NCI-H446 (cell line): ENCODE measurements at places on chromosomes 1 and 21.

- no peak for DNase-seq
Observed at GRCh38 chr1:171640225-171640624, 12.3 kb downstream of the MYOC start.

DNA sequence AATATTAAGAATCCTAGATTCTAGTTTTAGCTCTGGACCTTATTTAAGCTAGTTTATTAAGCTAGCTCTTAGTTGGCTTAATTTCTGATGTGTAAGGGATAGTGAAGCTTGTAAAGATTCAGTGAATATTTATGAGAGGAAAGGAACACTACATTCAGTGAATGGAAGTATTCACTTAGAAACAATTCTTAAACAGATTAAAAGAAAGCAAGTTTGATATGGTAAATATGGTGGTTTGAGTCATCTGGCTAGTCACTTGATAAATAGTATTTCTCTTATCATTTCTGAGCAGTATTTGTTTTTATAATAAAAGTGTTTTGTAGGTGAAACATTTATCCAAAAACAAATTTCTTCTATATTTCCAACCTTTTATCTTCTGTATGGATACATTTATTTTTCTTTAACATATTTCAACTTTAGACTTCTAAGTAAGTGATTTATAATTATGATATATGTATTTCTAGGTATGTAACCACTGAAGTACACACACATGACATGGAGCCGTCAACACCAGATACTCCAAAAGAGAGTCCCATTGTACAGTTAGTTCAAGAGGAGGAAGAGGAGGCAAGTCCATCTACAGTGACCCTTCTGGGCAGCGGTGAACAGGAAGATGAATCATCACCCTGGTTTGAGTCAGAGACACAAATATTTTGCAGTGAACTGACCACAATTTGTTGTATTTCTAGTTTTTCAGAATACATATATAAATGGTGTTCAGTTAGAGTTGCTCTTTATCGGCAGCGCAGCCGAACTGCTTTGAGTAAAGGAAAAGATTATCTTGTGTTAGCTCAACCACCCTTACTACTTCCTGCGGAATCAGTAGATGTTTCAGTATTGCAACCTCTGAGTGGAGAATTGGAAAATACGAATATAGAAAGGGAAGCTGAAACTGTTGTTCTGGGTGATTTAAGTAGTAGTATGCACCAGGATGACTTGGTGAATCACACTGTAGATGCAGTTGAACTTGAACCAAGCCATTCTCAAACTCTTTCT, 55.6 kb downstream of the SUCO start:
- no peak for DNase-seq

- DNase-seq: no peak
Observed at GRCh38 chr1:50913954-50914353, 46.1 kb downstream of the FAF1 start.

- DNase-seq: no peak
Observed at GRCh38 chr1:37930246-37931101, 16.4 kb downstream of the INPP5B start.

DNA sequence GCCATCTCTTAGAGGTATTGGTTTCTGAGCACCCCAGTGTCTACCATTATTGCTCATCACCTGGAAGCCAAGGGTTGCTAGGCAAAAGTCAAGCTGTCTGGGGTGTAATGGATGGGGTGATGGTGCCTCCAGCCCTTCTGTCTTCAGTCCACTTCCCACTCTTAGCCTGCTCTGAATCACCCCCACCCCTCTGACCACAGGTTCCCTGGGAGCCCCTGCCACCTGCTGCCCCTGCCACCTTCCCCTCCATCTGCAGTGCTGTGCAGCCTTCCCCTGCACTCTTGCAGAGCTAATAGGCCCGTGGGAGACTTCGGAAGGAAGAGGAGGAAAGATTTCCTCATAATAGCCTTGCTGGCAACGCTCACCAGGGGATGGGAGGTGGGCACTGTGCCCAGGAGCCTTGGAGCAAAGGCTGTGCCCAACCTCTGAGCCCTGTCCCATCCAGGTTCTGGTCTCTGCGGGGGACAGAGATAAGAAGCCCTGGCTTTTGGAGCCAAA, 35.5 kb downstream of the CAPN2 start:
- peak; percentile 54 for DNase-seq

DNA sequence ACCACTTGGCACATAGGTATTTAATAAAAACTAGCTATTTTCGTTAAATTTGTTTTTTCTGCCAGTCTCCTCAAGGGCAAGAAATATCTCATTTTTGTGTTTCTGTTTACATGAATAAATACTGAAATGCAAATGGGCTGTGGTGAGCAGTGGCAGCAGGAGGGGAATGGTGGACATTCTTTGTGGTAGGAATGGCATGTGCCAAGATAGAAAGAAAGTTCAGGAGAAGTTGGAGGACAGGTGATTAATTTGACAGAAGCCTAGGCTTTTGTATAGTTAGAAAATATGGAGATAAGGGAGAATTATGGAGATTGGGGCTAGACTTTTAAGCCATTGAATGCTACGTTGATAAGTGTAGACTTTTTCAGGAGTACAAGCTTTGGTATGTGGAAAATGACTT, 8.6 kb downstream of the RAP1A start:
- no peak for DNase-seq

- DNase-seq: peak; percentile 58
Observed at GRCh38 chr1:109181085-109181806, 32.5 kb upstream of the SARS1 start.

- no peak for DNase-seq
Observed at GRCh38 chr1:114126261-114127095, 27.2 kb downstream of the SYT6 start.

DNA sequence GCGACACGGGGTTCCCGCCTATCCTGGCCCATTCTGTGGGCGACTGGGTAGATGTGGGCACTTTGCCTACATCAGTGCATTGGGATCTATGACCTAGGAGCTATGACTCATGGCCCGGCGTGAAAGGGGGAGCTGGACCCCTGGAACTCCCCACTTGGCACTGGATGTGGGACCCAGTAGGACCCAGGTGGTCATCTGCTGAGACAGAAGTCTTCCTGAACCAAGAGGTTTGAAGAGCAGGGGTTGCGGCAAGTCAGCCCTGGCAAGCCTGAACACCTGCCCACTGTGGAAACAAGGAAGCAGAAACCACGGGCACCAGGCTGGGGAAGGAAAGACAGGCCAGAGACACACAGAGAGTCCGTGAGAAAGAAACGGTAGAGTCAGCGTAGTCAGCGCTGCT, 656.7 kb downstream of the AJAP1 start:
- DNase-seq: no peak

DNA sequence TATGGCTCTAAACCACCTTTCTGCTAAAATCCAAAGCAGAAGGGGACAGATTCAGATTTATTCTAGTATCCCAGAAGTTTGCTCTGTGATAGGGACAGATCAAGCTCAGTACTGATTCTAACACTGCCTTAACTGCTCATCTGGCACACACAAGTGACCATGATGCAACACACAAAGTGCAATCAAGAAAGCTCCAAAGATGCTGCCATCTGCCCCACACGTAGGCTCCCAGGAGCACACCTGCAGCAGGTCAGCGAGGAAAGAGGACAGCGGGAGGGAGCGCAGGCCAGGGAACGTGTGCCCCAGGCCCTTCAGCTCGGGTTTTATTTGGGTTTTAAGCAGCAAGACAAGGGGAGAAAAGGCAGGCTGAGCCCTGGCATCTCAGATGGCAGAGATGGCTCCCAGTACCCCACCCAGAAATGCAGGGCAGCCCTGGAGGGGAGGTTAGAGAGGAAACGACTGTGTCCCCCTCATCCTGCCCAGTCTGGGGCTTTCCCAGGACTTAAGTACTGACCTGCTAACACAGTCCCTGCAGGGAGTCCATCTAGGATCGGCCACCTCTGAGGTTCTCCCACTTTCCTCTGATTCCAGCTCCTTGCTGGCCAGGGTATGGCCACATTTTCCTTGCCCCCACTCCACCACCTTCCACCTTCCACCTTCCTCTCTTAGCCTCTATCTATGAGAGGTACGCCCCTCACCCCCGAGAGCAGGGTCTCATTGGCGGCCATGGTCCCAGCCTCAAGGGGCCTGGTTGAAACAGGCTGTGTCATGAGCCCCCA, 1.2 kb downstream of the TRIM11 start:
- no peak for DNase-seq

- no peak for DNase-seq
Observed at GRCh38 chr1:31984419-31985347, 29.0 kb upstream of the KHDRBS1 start.

DNA sequence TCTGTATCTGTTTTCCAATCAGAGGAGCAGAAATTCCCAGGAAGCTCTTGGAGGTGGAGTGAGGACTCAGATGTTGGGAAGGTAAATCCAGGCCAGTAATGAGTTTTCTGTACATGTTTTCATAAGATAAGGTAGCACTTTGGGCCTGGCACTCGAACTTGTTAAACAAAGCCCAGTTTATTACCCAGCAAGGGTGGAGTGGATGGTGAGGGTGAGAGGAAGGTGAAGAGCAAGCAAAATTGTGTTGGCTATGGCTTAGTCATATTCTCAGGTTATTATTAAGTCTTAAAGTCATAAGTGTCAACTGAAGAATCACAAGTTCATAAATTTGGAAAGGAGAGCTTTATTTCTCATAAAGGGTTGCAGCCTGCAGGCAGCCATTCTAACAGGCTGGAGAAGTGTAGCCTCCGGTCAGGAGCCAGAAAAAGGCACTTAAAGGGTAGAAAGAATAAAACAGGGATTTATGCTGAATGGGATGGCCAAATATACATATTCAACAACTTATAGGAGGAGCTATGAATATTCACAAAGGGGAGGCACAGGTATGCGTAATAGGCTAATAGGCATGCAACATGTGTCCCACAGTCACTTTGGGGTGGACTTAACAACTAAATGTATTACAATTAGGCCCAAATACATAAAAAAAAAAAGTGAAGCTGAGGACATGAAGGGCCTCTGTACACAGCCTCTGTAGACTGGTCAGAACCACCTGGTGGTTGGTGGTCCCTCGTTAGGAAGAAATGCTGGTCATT, 523.9 kb downstream of the LMO4 start:
- no peak for DNase-seq

DNA sequence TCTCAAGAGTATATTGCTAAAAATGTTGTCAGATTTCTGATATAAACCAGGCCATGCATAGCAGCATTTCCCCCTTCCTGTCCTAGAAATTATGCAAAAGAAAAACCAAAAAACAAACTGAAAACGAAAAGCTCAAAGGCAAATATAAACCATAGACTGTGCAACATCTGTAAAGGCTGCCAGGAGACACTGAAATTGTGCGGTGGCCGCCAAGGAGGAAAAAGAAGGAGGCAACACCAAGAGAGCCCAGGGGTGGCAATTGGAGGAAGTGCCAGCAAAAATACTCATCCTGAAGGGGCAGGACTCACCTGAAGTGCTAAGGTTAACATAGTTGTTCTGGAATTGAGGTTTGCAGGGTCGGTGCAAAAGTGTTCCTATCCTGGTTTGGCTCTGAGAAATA, 92.0 kb downstream of the RWDD3 start:
- DNase-seq: no peak

DNA sequence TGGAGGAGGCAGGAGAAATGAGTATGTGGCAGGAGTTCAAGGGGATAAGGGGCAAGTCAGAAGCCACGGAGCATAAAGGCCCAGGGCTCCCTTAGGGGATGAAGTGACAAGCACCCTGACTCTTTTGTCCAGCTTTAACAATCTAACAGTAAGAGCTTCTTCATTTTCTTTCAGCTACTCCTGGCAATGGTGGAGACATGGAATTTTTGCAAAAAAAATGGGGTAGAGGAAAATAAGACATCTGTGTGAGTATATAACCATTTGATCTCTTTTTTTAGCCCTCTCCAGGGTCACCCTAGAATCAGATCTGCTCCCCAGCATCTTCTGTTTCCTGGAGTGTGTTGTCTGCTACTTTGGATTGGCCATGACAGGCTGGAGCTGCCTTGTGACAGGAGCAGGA, 47.1 kb downstream of the ZNF697 start:
- no peak for DNase-seq

DNA sequence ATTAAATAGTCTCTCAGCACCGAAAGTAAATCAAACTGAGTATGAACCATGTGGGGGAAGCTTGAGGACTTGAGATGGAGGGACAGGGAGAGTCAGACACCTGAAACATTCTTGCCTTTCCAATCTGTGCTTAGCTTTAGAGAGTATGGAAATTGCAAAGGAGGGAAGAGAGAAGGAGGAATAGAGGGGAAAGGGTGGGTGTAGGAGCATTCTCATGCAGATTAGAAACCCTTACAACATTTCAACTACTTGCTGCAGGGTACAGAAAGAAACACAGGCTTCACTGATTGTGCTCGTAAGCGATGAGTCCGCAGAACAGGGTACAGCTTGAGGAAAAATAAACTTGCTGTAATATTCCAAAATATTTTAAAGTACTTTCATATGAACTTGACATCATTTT, 73.8 kb downstream of the NIBAN1 start:
- no peak for DNase-seq

DNA sequence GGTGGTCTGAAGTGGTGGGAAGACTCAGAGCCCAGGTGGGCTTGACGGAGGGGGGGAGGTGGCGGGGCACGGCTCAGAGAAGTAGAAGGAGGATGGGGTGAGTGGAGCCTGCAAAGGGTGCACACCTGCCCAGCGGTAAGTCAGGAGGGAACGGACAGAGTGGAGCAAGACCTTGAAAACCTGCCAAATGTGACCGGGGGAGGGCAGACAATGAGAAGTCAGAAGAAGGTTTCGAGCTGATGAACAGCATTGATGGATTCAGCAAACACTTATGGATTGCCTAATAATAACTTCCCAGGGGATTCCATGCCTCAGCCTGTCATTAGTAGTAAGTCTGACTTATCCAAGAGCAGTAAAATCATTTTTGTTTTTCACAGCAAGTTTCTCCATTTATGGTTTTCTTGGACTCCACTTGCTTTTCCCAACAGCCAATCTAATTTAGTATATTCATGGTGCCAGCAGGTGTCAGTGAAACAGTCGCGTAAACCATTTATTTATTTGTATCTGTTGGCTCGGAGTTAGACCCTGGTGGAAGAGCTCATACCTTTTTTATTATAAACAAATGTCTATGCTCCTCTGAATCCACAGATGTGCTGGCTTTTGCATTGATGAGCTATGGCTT, 279.1 kb downstream of the PCP4 start:
- DNase-seq: no peak

- no peak for DNase-seq
Observed at GRCh38 chr1:94111879-94112278, 9.1 kb downstream of the ABCA4 start.

DNA sequence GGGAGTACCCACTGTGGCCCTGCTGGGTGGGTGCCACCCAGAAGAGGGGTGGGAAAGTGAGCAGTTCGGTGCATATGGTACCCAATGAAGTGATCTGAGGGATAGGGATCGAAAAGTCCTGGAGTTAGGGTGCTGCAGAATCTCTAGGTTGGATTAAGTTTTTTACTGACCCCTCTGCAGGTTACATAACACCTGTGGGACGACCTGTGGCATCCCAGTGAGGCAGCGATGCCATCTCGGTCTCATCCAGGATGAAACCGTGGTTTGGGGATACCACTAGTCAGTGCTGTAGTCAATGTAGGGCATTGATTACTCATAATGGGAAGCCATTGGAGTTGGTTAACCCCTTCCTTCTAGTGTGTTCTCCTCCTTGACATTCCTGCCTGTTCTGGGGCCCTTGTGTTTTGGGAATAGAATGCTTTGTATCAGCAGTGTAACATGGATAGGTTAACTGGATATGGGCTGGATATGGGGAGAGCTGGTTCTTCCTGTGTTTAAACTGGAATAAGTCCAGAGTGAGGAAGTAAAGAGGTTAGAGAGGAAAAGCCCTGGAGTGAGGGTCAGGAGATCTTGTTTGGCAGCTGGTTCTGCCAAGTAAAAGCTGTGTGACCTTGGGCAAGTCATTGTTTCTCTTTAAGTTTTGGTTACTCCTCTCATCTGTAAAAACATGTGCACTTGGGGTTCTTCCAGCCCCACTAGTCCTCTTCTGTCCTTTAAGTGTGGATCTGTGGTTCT, 42.8 kb upstream of the ATF3 start:
- DNase-seq: no peak
